ENCODE measurements at places on chromosomes 3 and 15.

DNA sequence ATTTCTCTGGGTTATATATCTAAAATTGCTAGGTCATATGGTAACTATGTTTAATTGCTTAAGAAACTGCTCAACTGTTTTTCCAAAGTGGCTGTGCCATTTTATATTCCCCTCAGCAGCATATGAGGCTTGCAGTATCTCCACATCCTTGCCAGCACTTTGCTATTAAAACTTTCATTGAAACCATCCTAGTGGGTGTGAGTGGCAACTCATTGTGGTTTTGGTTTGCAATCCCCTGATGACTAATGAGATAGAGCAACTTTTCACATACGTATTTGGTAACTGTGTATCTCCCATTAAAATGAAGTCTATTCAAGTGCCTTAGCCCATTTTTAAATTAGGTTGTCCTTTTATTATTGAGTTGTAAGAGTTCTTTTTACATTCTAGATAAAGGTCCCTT is 17.3 kb downstream of the KPNA1 start:
- peak; percentile 49 for DNase-seq

GRCh38 chr3:11736136-11736833 is 92.6 kb upstream of the VGLL4 start:
- DNase-seq = no peak

GRCh38 chr15:59273234-59273633 is 66.6 kb downstream of the LDHAL6B start:
- no peak for DNase-seq

DNA sequence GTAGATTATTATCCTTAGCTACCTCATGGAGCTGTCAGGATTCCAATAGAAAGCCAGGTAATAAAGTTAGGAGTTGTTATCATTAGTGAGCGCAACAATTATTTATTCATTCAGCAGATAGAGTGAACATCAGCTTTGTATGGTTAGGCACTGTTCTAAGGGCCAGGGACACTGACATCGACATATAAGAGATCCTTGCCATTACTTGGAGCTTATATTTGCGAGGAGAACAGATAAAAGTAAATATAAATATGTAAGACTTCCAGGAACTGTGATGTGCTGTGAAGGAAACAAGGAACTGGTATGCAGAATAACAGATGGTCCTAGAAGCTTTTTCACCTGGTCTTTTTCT is 473 bp downstream of the LSM3 start:
- DNase-seq = peak; percentile 11

- DNase-seq = no peak
Measured at GRCh38 chr3:37833302-37834186, 28.1 kb upstream of the CTDSPL start.

DNA sequence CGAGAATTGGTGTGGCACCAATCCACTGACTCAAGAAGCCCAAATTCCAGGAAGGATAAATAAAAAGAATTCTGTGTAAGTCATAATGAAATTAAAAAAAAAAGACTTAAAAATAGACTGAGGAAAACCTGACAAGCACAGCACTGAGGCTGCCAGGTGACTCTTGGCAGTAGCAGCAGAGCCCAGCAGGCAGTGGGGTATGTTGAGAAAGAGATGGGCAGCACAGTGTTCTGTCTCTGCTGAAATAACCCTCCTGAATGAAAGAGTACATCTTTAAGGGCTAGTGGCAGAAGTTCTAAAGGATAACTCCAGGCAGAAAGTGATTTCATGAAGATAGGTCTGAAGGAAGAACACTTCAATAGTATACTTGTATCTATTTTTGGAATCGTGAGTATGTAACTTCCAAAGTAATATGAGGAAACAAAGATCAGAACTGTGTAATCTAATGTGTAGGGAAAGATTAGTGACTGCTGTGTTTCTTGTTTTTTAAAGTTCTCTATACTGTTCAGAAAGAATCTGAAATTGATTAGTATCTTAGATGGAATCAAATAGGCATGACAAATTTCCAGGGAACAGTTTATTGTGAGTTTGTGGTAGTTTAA is 75.9 kb downstream of the RAB7A start:
- DNase-seq = no peak

- DNase-seq = no peak
Measured at GRCh38 chr3:72907131-72907711, 19.4 kb downstream of the GXYLT2 start.

DNA sequence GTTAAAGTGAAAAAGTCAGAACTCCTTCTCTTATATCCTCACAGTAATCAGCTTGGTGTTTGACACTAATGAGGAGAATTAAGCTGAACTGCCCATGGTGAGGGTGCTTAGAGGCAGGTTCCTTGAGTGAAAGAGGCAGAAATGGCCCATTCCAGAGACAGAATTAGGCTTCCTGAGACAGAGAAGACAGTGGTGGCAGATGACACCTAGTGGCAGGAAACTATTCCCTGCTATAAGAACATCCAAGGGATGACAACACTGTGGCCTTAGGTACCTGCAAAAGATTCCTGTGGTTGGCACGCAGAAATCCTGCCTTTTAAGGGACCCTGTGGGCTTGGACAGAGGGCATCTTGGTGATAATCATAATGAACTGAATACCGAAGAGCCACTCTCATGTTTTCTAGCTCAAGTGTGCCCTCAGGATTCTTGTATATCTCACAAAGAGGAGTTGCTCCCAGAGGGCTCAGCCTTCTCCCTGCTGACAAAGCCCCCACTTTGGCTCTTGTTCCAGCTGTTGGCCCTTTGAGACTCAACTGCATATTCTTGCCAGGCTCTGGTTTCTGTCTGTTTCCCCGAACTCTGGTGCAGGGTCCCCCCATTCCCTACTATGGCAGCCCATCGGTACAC is 56.0 kb downstream of the KBTBD12 start:
- DNase-seq = peak; percentile 11

DNA sequence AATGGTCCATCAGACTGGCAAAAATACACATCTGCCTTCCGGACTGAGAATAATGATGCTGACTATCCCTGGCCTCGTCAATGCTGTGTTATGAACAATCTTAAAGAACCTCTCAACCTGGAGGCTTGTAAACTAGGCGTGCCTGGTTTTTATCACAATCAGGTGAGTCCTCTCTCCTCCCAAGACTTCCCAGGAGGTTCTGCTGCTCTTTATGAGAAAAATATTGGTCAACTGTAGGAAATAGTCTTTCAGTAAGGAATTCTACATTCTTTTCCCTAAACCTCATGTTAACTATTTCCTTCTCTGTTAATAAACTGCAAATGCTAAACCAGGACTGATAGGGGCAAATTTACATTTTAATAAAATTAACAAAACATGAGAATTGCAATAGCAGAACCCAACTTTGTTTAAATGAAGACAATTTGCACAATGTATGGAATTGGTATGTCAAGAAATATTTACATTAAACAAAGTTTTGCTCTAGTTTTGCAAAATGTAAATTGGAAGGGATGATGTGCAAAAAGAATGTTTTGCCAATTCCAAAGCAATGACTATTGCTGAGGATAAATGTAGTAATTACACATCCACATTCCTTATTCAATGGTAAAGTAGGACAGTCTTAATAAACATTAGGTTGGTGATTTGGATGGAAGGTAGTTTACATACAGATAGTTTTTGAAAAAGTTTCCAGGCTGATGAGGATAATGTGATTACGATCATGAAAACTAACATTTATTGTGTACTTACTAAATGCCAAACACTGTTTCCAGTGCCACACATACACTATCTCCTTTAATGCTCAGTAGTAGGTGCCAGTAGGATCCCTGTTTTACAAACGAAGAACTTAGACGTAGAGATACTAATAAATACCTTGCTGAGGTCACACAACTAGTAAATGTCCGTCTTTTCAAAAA is 21.1 kb downstream of the UPK1B start:
- no peak for DNase-seq

DNA sequence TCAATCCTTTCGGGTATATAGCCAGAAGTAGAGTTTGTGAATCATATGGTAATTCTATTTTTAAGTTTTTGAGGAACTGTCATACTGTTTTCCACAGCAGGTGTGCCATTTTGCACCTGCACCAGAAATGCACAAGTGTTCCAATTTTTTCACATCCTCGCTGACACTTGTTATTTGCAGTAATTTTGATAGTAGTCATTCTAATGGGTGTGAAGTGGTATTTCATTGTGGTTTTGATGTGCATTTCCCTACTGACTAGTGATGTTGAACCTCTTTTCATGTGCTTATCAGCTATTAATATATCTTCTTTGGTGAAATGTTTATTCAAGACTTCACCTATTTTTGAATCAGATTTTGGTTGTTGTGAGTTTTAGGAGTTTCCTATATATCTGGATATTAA is 29.1 kb downstream of the GRM2 start:
- DNase-seq = no peak

GRCh38 chr3:87057474-87057873 is 66.5 kb upstream of the VGLL3 start:
- DNase-seq = no peak

- DNase-seq = no peak
Measured at GRCh38 chr3:12180631-12181030, 21.9 kb upstream of the TIMP4 start.

GRCh38 chr3:32725721-32726120 is 40.7 kb downstream of the CNOT10 start:
- DNase-seq = no peak

- DNase-seq = peak; percentile 65
Measured at GRCh38 chr3:194671511-194671899, 486 bp downstream of the LSG1 start.

- peak; percentile 19 for DNase-seq
Measured at GRCh38 chr3:132283440-132283839, 33.8 kb upstream of the ACP3 start.

DNA sequence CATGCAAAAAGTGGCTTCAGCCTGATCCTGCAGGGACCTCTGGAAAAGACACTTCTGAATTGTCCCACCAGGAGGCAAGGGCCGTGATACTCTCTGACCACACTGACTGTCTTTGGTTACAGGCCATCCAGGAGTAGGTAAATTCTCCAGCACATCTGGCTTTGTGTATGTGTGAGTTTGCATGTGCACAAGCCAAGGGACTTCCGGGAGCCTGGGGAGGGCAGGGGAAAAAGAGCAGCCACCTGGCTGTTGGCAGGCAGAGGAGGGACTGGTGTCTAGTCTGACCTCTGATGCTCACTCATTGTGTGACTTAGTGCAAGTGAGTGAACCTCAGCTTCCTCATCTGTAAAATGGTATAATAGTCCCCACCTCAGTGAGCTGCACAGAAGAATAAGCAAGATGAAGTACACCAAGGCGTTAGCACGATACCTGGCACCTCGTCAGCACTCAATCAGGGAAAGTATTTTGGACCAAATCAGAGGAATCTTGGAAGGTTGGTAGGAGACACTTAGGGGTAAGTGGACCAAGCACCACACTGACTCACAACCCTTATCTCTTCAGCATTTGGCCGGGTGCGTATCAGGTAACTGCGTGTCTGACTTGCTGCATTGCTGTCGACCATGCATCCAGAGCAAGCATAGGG is 19.1 kb downstream of the KLHL6 start:
- no peak for DNase-seq

- no peak for DNase-seq
Measured at GRCh38 chr15:40090774-40091455, 17.8 kb downstream of the BMF start.

DNA sequence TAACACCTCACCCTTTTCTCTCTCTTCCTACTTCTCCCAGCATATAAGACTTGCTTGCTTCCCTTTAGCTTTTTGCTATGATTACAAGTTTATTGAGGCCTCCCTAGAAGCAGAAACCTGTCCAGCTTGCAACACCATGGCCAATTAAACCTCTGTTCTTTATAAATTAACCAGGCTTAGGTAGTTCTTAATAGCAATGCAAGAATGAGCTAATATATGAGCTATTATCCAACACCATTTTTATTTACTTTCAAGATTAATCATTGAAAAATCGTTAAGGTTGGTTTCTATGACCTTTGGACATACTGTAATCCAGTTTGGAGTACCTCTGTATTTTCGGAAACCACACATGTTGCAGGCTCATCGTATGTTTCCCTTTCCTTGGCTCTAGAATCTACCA is 643.1 kb downstream of the ZPLD1 start:
- no peak for DNase-seq

DNA sequence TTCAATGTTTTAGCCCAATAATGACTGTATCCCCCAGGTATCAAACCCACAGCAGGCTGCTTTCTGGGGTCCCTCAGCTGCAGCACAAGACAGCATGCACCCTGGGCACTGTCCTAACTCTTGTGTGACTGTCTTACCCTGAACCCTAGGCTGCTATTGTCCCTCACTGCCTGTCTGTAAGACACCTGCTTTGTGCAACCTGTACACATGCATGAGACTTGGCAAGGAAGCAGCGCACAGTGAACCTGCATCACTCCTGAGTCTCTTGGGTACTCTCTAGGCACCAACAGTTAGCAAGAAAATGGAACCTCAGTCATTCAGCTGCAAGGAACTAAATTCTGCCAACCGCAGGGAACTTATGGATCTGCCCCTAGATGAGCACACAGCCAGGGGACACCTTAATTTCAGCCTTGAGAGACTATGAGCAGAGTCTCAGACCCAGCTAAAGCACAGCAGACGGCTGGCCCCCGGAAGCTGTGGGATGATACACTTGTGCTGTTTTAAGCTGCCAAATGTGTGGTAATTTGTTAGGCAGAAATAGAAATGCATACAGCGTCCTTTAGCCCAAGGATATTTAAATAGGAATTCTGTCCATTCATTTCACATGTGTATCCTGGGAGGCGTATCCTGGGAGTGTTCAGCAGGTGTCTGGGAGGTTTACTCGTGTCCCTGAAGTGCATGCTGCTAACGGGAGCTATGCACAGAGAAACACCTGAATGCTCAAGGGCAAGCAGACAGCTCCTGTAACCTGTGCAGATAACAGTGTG is 223.8 kb downstream of the KLF13 start:
- DNase-seq = no peak

- peak; percentile 1 for DNase-seq
Measured at GRCh38 chr3:131794766-131795388, 239.9 kb downstream of the CPNE4 start.

- no peak for DNase-seq
Measured at GRCh38 chr15:70088455-70088854, 9.3 kb downstream of the TLE3 start.

GRCh38 chr3:57497904-57498303 is 46.2 kb downstream of the DNAH12 start:
- no peak for DNase-seq

- no peak for DNase-seq
Measured at GRCh38 chr3:157336252-157337009, 100.2 kb upstream of the PTX3 start.

GRCh38 chr15:83285979-83286553 is 1.6 kb upstream of the BNC1 start:
- DNase-seq = no peak

GRCh38 chr3:176696816-176697215 is 500.5 kb downstream of the TBL1XR1 start:
- no peak for DNase-seq
